Naive thymus-derived CD8-positive, alpha-beta T cell (primary cell): ENCODE measurements at places on chromosomes 16 and 17. TPM values are rescaled to one million over a fixed set of nuclear protein-coding genes. Genes with fewer than 3 reads are reported as not detected.

Gene RCVRN
- not detected for polyA plus RNA-seq

DNA sequence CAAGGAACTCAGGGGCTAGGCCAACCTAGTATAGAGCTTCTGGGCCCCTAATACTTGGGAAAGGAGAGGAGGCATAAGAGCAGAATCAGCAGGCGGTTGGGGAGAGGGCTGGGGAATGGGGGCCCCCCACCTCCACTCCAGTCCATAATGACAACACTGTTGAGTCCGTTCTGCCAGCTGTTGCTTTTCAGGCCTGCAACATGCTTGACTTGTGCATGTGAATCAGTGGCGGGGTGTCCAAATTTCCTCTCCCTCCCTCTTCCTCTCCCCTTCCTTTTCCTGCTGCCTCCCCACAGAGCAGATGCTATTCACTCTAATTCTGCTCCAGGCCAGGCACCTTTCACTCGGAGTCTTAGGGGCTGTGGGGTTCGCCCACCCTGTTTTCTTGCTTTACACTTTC lies 31.7 kb downstream of the SGSM2 start:
- no peak overlapping the region for H3K27ac ChIP-seq
- no peaks in the 10 kb centered on the region for H3K27me3 ChIP-seq
- no peak for DNase-seq
- H3K36me3 ChIP-seq, result peaks cover 37% of the 10 kb centered on the region
- H3K4me1 ChIP-seq, result no peaks in the 10 kb centered on the region

DNA sequence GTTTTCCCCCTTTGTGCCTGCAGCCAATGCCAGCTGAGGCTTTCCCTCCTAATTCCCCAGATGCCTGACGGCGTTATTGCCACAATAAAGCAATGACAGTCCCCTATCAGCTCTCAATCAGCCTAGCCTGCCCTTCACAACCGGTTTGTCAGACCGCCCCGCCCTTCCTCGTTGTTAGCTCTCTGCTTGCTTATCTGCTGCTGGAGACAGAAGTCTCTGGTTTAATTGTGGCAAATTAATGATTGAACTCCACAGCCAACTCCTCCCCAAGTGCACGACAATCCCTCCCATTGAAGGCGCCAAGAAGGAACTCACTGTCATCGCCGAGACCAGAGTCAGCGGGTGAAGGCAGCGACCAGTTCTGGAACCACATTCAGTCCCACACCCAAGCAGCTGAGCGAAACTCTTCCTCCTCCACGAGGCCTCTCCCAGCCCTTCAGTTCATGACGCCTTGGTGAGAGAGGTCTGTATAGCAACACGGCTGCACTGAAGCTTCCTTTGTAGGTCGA lies 474.4 kb downstream of the SLC39A11 start:
- H3K36me3 ChIP-seq, result no peaks in the 10 kb centered on the region
- H3K27ac ChIP-seq, result no peak overlapping the region
- H3K27me3 ChIP-seq, result peaks cover 50% of the 10 kb centered on the region

- H3K27me3 ChIP-seq, result no peaks in the 10 kb centered on the region
- no peak for DNase-seq
- H3K36me3 ChIP-seq, result peaks cover 11% of the 10 kb centered on the region
- H3K4me1 ChIP-seq, result no peaks in the 10 kb centered on the region
Measured at GRCh38 chr17:42946812-42947211, 17.4 kb downstream of the AARSD1 start.

Gene PITPNM3
- polyA plus RNA-seq, result not detected

DNA sequence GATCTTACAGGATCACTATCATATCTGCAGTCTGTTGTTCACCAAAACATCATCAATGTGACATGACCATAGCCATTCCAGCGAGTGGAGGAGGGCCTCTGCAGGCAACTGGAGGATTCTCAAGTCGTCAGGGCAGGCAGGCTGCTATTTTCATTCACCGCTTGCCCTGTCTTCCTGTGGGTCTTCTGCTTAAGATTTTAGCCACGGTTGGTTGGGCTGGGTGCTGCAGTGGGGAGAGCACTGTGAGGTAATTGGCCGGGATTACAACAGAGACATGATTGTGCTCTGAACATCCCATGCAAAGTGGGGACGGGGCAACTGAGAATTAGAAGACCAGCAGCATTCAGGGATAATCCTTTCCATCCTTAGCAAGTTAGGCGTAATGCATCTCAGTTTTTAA lies 245.9 kb downstream of the CPPED1 start:
- H3K27me3 ChIP-seq, result no peaks in the 10 kb centered on the region
- no peak overlapping the region for H3K4me3 ChIP-seq
- H3K4me1 ChIP-seq, result peaks cover 2% of the 10 kb centered on the region

DNA sequence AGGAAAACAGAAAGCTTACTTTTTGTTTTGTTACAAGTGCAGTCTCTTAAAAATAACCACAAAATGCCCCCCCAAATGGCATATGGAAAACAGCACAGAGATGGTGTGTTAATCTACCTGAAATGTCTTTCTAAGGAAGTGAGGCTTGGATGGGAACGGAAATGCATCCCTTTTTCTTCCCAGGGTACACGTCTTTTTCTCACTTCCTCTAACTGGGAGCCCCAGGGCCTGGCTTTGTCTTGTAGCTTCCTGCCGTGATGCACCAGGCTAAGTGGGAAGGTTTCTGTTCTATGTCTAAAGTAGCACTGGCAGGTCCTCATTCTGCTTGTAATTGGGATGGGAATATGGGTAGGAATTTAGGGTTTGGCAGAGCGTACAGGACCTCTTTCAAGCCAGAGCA lies 52.5 kb upstream of the CACNG3 start:
- peaks cover 42% of the 10 kb centered on the region for H3K36me3 ChIP-seq
- H3K4me1 ChIP-seq, result peaks cover 2% of the 10 kb centered on the region
- DNase-seq, result no peak
- no peak overlapping the region for H3K27ac ChIP-seq

GRCh38 chr16:25270577-25270976 lies 12.9 kb upstream of the ZKSCAN2 start:
- no peak overlapping the region for H3K4me3 ChIP-seq
- H3K27me3 ChIP-seq, result no peaks in the 10 kb centered on the region
- peaks cover 17% of the 10 kb centered on the region for H3K36me3 ChIP-seq
- H3K4me1 ChIP-seq, result peaks cover 24% of the 10 kb centered on the region
- DNase-seq, result no peak

- H3K27me3 ChIP-seq, result no peaks in the 10 kb centered on the region
- no peak overlapping the region for H3K27ac ChIP-seq
- no peak for DNase-seq
- no peaks in the 10 kb centered on the region for H3K36me3 ChIP-seq
Measured at GRCh38 chr17:73814075-73814474, 169.8 kb upstream of the SDK2 start.

Gene IL17C
- polyA plus RNA-seq, result 0.69 TPM

DNA sequence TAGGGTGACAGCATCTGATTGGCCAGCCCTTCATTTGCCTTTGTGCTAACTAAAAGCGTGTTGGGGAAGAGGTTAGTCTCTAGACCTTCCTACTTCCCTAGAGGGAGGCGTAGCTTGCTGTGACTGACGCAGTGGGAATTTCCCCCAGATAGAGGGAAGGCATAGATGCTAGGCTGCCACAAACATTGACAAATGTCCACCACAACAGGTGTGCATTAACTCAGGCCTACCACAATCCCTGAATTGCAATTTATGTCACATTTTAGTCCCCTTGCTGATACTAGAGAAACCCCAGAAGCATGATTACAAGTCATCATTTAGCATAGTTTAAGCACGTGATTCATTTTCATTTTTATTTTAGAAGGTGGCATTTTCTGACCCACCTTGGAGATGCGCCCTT lies 76.3 kb upstream of the WSB1 start:
- H3K27me3 ChIP-seq, result peaks cover 7% of the 10 kb centered on the region
- H3K4me1 ChIP-seq, result no peaks in the 10 kb centered on the region
- H3K27ac ChIP-seq, result no peak overlapping the region
- DNase-seq, result no peak
- no peaks in the 10 kb centered on the region for H3K36me3 ChIP-seq

GRCh38 chr16:84982434-84982833 lies 28.9 kb downstream of the ZDHHC7 start:
- peaks cover 5% of the 10 kb centered on the region for H3K36me3 ChIP-seq
- DNase-seq, result no peak
- H3K27me3 ChIP-seq, result no peaks in the 10 kb centered on the region
- no peak overlapping the region for H3K4me3 ChIP-seq

DNA sequence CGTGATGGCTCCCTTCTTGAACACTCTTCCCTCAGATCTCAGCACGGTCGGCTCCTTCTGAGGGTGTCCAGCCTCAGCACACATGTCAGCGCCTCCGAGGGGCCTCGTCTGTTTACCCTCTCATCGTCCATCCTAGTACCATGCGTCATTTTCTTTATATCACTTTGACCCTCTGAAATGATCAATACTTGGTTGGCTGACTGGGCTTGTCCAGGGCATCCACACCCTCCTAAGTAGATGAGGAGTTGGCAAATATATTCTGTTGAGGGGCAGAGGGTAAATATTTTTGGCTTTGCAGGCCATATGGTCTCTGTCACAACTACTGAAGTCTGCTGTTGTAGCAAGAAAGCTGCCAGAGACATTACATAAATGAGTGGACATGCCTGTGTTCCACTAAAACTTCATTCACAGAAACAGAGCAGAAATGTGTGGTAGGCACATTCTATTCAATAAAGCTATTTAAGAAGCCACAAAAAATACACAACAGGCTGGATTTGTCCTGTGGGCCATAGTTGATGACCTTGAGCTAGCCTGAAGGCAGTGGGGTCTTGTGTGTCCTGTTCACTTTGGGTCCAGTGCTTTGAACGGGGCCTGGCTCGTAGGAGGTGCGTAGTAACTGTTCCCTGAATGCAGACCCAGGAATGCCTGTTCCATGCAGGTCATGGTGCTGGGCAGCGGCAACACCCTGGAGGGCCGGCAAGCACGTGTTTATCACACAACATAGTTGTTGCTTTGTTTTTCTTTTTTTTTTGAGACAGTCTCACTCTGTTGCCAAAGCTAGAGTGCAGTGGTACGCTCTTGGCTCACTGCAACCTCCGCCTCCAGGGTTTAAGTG lies 185.8 kb downstream of the SNX29 start:
- H3K4me1 ChIP-seq, result peaks cover 15% of the 10 kb centered on the region
- no peak for DNase-seq
- H3K27ac ChIP-seq, result no peak overlapping the region
- H3K4me3 ChIP-seq, result no peak overlapping the region
- H3K27me3 ChIP-seq, result no peaks in the 10 kb centered on the region

DNA sequence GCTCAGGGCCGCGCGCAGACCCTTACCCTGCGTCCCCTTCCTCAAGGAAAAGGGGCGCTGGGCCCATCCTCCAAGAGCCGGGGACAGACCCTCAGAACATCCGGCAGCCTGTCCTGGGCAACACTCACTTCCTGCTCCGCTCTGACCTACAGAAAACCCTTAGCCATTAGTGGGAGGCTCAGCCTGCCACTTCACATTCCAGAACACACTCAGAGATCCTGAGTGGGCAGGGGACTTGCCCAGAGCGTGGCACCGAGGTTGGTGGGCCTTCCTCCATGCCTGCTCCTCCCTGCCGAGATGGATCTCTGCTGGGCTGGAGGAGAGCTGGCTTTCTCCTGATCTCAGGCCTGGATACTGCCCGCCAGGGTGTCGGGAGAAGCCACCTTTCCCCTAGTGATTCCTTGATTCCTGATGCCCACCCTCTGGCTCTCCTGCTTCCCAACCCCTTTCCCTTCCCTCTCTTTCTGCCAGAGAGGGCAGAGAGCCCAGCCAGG lies 1.5 kb downstream of the SCARF1 start:
- no peak overlapping the region for H3K27ac ChIP-seq
- no peaks in the 10 kb centered on the region for H3K27me3 ChIP-seq
- H3K36me3 ChIP-seq, result no peaks in the 10 kb centered on the region
- peak overlapping the region; percentile 75 for H3K4me3 ChIP-seq
- peaks cover 31% of the 10 kb centered on the region for H3K4me1 ChIP-seq
- no peak for DNase-seq

- H3K4me3 ChIP-seq, result no peak overlapping the region
- H3K27me3 ChIP-seq, result peaks cover 9% of the 10 kb centered on the region
- DNase-seq, result no peak
- no peaks in the 10 kb centered on the region for H3K4me1 ChIP-seq
- no peaks in the 10 kb centered on the region for H3K36me3 ChIP-seq
Measured at GRCh38 chr17:19250421-19251173, 13.4 kb downstream of the EPN2 start.

Gene WFIKKN2
- not detected for polyA plus RNA-seq

Gene ATP6V0A1
- polyA plus RNA-seq, result 12.6 TPM

DNA sequence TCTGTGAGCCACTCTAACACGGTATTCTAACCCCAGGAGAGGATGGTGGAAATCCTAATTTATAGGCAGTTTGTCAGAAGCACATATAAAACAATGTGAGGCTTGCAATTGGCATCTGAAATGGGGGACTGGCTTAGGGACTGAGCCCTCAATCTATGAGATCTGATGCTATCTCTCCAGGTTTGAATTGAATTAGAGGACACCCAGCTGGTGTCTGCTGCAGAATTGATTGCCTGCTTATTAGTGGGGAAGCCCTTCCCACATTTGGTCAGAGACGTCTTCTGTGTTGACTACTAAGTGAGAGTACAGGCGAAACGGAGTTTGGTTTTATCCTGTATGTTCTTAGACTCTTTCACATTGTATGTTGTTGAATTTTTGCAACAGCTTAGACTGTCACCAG lies 13.6 kb upstream of the TMIGD1 start:
- H3K27ac ChIP-seq, result no peak overlapping the region
- no peaks in the 10 kb centered on the region for H3K36me3 ChIP-seq
- H3K4me1 ChIP-seq, result no peaks in the 10 kb centered on the region
- H3K27me3 ChIP-seq, result no peaks in the 10 kb centered on the region

DNA sequence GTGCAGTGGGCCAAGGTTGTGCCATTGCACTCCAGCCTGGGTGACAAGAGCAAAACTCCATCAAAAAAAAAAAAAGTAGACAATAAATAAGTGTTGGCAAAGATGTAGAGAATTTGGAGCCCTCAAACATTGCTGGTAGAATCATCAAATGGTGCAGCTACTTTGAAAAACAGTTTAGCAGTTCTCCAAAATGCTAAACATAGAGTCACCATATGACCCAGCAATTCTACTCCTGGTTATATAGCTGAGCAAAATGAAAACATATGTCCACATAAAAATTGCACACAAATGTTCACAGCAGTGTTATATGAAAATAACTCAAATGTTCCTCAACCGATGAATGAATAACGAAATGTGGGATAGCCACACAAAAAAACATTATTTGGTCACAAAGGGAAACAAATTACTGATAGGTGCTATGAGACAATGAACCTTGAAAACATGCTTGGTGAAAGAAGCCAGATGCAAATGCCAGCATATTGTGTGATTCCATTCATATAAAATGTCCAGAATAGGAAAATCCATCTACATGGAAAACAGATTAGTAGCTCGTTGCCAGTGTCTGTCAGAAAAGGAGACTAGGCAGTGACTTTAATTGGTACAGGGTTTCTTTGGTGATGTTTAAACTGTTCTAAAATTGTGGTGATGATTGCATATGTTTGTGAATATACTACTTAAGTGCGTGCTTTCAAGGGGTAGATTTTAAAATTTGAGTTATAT lies 12.7 kb upstream of the RABEP1 start:
- no peak overlapping the region for H3K27ac ChIP-seq
- H3K4me3 ChIP-seq, result no peak overlapping the region
- H3K36me3 ChIP-seq, result no peaks in the 10 kb centered on the region
- no peaks in the 10 kb centered on the region for H3K27me3 ChIP-seq
- no peaks in the 10 kb centered on the region for H3K4me1 ChIP-seq

Gene HBA2
- polyA plus RNA-seq, result 0.89 TPM

- peaks cover 1% of the 10 kb centered on the region for H3K36me3 ChIP-seq
- no peak overlapping the region for H3K27ac ChIP-seq
- H3K27me3 ChIP-seq, result peaks cover 4% of the 10 kb centered on the region
- DNase-seq, result no peak
- peaks cover 2% of the 10 kb centered on the region for H3K4me1 ChIP-seq
Measured at GRCh38 chr17:20774472-20775135, 195.1 kb downstream of the CDRT15L2 start.

- no peak overlapping the region for H3K4me3 ChIP-seq
- no peak for DNase-seq
- no peaks in the 10 kb centered on the region for H3K36me3 ChIP-seq
- H3K27ac ChIP-seq, result no peak overlapping the region
Measured at GRCh38 chr17:13484020-13484419, 117.7 kb downstream of the HS3ST3A1 start.

- H3K27me3 ChIP-seq, result no peaks in the 10 kb centered on the region
- no peak for DNase-seq
- H3K4me3 ChIP-seq, result no peak overlapping the region
Measured at GRCh38 chr16:86545481-86545880, 9.6 kb downstream of the MTHFSD start.
